ENCODE measurements at places on chromosomes 12 and 14.

DNA sequence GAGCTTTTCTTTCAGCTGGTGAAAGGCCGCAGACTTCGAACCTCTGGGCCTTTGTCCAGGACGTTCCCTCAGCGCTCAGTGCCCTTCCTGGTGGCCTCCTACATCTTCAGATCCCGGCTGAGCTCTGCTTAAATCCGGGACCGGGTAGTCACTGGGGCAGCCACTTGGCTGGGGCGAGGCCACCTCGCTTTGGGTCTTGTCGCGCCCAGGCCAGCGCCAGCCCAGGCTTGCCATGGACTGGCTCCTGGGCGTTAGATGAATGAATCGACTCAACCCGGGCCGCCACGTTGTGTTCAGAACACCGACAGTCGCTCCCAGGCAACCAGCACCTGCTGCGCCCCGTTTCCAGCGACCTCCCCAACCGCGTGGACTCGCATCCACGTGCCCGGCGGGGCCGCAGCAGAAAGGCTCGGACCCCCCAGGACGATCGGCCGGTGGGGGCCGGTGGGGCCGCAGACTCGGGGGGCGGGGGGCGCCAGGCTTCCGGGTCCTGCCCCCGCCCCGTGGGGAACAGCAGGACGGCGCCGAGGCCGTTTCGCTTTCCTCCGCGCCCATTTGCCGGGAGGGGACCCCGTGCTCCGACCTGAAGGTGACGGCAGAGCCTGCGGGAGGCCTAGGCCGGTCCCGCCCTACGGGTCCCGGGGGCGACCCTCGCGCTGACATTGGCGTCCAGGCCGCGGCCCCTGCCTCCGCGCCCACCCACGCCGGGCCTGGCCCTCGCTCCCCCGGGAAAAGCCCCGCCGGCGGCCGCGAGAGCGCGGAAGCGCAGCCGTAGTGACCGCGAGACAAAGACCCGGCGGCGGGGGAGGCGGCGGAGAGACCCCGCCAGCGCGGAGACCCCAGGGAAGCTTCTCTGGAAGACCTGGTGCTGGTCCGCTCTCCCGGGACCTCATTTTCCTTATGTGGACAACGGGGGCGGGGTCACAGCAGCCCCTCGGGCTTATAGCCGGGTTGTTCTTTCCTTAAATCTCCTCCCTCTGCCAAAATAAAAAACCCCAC is 37.3 kb upstream of the RCOR1 start:
- DNase-seq = peak; percentile 46

DNA sequence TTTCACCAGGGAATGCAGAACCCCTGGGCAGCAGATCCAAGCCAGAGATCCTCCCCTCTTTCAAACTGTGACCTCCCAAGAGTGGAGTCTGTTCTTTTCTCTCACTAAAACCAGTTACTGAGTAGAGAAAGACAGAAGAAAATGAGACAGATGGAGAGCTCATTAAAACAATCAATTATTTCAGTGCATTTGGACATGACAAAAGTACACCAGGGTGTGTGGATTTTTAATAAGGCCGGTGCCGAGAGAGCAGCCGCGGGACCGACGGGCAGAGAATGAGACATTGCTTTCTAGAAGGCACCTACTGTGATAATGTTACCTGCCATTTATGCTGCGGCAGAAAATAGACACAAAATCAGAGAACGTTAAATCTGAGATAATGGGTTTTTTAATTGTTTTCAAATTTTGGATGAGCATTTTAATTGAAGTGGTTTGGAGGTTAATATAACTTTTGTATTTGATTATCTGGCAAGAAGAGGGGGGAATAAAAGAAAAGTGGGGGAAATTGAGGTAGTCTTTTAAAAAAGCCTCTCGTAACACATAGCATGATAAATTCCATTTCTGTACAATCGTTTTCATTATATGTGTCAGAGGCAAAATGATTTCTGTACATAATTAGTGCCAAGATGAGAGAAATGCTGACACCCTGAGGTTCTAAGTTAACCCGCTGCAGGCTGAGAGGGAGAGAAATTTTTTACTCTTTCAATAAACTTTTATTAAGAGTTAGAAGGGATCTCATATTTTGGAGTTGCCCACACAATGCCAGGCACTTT is 70.8 kb downstream of the HSPB8 start:
- no peak for DNase-seq

DNA sequence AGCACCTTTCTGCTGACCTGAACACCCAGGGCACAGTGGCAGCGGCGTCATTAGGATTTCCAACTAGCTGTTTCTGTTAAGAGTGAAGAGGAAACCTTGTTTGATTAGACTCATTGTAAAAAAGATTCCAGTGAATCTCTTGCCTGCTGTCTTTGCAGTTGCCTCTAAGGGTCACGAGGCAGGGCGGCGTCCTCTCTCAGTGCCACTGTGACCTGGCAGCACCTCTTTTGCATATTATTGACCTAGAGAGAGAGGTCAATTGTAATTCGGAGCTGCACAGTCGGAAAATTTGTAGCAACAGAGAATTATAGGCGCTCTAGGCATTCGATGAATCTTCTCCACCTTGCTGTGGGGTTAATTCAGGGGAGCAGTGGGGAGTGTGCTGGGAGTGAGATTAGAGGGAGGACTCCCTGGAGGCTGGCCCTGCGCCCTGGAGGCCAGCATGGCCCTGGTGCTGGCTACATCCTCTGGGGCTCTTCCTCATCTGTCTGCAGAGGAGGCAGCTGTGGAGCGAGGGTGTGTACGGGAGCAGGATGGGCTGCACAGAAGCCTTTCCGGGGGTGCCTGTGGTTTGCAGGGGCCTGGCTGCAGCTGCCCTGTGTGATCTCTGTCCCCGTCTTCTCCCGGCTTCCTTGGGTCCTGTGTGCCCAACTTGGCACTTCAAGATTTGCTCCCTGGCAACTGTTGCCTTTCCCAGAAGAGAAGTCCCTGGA is 14.3 kb downstream of the PACS2 start:
- no peak for DNase-seq

- DNase-seq = no peak
Measured at GRCh38 chr12:20120403-20120725, 248.0 kb upstream of the PDE3A start.

GRCh38 chr12:26274441-26275312 is 79.3 kb downstream of the SSPN start:
- no peak for DNase-seq

All from naive thymus-derived CD4-positive, alpha-beta T cell (primary cell).